Suppressor macrophage treated with lipopolysaccharide for 4 hours (primary cell): ENCODE measurements at places on chromosomes 4 and X.

- no peak for DNase-seq
These were observed 159.2 kb upstream of the SLC7A11 start for GRCh38 chr4:138401334-138401733.

GRCh38 chrX:67004451-67004850 is 365.6 kb upstream of the EDA2R start:
- no peak for DNase-seq

GRCh38 chr4:56475917-56476316 is 8.5 kb downstream of the SRP72 start:
- no peak for DNase-seq

GRCh38 chr4:15521442-15522039 is 51.9 kb downstream of the CC2D2A start:
- no peak for DNase-seq

- DNase-seq, result no peak
These were observed 26.2 kb upstream of the ZBTB33 start for GRCh38 chrX:120224388-120224787.

DNA sequence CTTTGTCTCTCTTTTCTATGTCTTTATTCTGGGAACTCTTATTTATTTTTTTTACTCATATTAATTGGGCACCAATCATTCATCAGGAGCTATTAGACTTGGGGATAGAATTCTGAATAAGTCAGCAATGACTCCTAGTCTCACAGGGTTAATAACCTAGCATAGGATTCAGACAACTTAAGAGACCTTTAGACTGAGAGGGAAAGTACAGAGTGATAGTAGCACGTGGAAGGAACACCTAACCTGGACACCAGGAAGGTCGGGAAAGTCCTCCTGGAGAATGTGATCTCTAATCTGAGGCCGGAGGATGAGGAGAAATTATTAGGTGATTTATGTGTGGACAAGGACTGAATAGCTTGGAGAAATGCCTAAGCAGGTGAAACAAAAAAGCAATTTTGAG is 3.9 kb upstream of the SYNPO2 start:
- no peak for DNase-seq

GRCh38 chr4:5014007-5014682 is 5.1 kb downstream of the CYTL1 start:
- DNase-seq, result no peak

GRCh38 chr4:145635630-145636029 is 16.4 kb downstream of the MMAA start:
- peak; percentile 27 for DNase-seq

- no peak for DNase-seq
These were observed 88.4 kb upstream of the SLC34A2 start for GRCh38 chr4:25567253-25567652.

GRCh38 chr4:138181287-138181686 is 60.9 kb downstream of the SLC7A11 start:
- no peak for DNase-seq

DNA sequence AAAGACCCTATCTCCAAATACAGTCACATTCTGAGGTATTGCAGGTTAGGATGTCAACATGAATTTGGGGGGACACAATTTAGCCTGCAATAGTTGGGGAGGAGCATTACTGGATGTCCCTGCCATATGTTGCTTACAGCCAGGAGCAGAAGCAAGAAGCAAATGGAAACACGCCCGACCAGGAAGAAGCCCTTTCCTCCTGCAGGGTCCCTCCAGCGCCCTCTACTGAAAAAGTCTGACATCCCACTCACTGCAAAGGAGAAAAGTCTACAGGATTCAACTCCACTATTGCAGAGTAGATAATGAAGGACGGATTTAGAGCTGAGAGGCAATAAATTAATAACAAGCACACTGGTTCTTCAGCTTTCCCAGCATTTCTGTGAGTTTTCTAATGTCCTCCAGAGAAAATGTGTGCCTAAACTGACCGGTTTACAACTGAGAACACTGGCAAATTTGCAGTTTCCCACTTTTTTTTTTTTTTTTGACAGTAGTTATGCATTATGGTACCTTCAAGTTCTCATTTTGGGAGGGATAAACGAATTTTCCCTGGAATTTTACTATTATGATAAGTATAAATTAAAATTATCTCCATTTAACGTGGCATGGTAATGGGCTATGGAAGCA is 31.7 kb downstream of the COQ2 start:
- DNase-seq, result peak; percentile 88

DNA sequence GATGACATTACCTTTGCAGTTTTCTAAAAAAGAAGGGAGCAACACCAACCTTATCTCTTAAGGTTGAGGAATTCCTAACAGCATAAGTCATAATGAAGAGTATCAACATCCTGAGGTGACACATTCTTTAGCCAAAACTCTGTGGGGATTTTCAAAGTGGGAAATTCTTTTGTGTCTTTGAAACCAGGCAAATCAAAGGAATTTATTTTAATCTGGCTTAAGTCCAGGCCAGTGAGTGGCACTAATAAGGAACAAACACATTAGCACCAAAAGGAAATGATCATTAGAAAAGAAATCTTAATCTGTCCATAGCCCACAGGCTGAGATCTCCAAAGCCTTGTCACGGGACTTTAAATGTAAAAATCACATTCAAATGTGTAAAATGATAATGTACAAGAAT is 110.1 kb downstream of the LARP7 start:
- DNase-seq, result no peak

DNA sequence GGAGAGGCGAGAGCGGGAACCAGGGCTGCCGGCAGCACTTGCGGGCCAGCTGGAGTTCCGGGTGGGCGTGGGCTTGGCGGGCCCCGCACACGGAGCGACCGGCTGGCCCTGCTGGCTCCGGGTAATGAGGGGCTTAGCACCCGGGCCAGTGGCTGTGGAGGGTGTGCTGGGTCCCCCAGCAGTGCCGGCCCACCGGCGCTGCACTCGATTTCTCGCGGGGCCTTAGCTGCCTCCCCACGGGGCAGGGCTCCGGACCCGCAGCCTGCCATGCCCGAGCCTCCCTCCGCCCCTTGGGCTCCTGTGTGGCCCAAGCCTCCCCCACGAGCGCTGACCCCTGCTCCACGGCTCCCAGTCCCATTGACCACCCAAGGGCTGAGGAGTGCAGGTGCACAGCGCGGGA is 25.2 kb upstream of the KIT start:
- DNase-seq, result no peak

DNA sequence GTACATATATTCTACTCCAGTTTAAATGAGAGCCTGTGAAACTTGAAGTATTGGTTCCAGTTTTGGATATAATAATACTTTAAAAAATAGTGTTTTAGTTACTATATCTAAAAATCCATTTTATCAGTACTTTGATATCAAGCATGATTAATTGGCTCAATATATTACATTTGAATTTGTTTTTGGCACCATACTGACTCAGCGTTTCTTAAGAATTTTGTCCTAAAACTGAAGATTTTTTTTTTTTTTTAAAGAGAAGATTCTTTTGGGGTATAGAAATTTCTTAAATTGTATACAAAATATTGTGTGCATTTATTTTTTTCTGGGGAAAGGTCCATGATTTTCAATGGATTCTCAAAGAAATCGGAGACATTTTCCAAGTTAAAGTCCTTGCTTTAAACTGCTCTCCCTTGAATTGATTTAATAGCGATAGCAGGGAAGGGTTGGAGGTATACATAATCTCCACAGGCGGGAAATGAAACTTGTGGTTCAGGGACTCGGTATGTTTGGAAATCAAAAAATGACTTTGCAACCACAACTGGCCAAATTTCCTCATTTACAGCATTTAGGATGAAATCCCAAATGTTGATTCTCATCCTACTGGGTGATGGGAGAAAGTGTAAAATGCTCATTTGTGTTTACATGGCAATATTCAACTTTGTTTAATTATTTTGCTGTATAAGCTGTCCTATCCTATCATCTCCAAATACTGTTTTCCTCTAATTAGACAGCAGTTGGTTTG is 62.3 kb downstream of the TMA16 start:
- peak; percentile 88 for DNase-seq

GRCh38 chrX:124605511-124605910 is 259.1 kb downstream of the SH2D1A start:
- DNase-seq, result no peak

GRCh38 chrX:51334276-51334675 is 1.7 kb downstream of the NUDT10 start:
- no peak for DNase-seq

- DNase-seq, result no peak
These were observed 161.6 kb downstream of the PCDH18 start for GRCh38 chr4:137370679-137371078.

DNA sequence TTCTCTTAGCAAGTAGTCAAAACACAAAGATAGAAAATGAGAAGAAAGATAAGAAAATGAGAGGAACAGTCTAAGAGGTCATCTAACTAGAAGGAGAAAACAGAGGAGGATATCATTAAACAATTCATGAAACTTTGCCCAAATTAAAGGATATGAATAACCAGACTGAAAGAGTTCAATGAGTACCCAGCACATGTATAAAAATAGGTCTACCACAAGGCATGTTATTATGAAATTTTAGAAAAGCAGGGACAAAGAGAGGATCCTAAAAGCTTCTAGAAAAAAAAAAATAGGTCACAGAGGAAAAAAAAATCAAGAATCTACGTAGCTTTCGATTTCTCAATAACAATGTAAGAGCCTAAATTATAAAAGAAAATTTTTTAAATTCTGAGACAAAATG is 118.5 kb downstream of the WDFY3 start:
- no peak for DNase-seq

- DNase-seq, result no peak
These were observed 134.3 kb downstream of the AMELX start for GRCh38 chrX:11427453-11428071.

DNA sequence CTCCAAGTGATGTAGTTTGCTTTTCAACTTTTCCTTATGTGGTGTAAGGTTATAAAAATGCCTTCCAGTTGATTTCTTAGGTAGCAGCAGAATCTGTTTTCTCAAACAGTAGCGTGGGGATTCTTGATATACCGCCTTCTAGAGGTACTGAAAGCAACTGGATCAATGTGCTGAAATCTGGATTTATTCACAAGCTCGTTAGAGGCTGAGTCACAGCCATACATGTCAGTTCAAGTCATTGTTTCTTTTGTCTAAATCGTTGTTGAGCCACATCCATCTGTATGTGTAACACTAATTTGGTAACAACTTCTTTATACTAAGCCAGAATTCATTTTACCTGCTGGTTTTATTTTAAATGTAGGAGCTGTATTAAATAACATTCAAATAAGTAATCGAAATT is 200.0 kb upstream of the MAD2L1 start:
- no peak for DNase-seq

DNA sequence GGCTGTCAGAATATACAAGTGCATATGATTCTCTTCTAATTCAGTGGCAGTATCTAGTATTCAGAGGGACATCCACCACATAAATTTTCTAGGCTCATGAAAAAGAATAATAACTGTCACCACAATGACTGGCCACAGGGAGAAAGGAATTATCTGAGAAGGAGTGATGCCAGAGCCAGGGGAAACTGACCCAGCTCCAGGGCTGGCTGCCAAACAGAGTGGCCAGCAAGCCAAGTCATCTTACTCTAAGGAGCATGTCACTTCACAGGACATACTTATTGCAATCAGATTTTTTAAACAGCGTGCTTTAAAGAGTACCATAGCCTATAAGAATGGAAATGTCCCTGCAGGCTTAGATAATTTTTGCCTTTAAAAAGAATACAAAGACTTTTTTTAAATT is 5.8 kb upstream of the SEPTIN11 start:
- no peak for DNase-seq

- no peak for DNase-seq
These were observed 37.1 kb upstream of the GPM6B start for GRCh38 chrX:13854003-13854402.

- DNase-seq, result peak; percentile 58
These were observed 1.5 kb downstream of the USP38 start for GRCh38 chr4:143186212-143186611.

DNA sequence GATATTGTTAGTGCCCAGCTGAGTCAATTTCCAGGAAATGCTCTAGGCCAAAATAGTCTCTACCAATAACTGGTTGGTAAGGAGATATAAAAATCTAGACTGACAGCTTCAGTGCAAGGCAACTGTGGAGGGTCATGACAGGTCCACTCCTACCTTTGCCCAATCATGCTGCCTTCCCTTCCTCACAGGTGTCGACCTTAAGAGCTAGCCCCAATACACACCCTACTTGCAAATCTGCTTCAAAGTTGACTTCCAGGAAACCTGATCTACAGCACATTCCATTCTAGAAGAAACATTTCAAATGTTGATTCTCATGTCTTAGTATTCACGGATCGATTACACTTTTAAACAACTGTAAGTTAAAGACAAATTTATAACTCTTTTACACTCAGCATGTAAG is 1455.5 kb downstream of the TECRL start:
- DNase-seq, result no peak

DNA sequence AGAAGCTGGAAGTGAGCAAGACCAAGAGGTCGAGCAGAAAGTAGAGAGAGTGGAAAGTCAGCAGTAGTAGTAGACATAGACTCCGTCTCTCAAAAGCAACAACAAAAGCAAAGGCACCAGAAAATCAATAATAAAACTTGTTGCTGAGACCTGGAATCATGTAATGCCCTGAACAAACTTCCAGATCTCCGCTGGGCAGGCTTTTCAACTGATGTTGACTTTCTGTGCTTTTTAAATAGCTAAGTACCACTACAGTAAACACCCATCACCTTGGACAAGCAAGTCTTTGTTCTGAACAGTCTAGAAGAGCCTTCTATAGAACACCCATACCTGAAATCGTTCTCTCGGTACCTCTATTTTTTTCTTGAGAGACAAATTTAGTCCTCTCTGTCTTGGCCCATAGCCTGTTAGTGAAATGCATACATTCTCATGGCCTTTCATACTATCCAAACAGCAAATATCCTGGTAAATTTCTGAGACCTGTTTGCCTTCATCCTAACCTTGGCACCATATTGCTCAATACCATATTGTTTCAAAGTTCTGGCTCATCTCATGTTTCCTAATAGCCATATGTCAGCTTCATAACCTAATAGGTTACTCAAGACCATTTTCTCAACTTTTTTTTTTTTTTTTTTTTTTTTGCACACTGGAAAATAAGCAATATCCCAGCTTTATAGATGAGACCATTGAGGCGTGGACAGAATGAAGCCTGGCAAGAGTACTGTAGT is 200.6 kb upstream of the RBPJ start:
- peak; percentile 43 for DNase-seq

GRCh38 chr4:129403848-129404247 is 307.9 kb downstream of the C4orf33 start:
- no peak for DNase-seq

DNA sequence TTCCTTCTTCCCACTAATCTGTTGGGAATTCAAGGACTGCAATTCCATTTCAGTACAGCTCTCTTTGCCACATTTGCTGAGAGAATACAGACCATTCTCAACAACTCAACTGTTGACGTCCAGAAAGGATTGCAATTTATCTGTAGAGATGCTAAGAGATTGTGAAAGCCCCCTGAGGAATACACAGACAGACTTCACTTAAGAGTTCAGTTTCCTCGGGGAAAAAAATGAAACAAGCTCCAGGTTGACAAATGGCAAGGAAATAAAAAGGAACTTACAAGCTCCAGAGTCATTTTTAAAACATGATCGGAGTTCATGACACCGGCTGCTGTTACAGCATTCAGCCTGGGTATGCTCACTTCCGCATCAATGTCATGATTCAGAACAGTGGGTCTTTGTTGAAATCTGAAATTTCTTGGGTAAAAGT is 13.8 kb downstream of the TLR10 start:
- DNase-seq, result peak; percentile 84

- no peak for DNase-seq
These were observed 412.2 kb downstream of the PPP3CA start for GRCh38 chr4:100935090-100935489.
